ENCODE measurements at places on chromosomes 3 and 15.

DNA sequence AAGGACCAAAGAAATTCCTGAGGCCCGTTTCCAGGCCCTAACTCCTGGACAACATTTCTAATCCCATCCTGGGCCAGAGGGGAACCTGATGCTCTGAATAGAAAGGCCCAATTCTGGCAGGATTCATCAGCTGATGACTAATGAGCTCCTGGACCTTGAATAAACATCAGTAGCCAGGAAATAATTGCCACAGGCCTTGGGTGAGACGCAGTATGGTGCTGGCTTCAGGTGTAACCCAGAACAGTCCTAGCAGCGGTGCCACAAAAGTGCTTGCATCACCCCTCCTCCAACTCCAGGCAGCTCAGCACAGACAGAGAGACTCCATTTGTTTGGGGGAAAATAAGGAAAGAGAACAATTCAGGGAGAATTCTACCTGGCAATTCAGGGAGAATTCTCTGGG, 184.7 kb upstream of the POU1F1 start:
- DNase-seq: no peak

DNA sequence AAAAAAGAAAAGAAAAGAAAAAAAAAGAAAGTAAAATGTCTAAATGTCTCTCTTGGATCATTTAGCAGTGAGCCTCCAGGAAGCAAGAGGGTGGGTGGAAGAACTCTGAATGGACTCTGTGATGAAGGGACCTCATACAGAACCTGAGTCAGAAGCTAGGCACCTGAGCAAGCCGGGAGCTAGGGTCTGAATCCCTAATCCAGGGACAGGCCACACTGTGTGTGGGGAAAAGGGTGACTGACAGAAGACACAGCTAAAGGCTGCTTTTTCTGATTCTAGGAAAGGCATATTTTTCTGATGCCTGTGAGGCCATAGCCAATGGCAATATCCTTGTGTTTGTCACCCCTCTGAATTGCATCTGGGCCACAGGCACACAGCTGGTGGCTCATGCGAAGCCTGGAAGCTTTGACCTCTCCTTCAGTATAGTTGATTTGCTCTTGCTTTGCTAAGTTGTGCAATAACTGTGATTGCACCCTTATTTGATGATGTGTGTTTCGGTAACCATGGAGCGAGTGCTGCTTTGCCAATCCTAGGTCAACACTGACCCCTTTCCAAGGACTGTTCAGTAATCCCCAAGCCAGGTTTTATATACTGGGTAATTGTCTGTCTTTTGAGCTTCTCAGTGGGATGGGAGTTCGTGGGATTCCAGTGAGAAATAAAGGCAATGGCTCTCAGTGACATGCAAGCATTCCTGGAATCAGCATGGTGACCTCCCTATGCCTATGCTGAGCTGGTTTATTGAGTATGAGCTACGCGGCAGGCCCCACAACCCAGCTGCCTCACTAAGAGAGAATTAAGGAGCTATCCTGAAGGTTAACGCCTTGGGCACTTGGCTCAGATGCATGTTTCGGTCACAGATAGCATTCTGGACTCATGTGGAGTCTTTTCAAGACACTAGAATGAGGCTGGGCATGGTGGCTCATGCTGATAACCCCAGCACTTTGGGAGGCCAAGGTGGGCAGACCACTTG, 49.0 kb upstream of the OSBPL11 start:
- no peak for DNase-seq

- DNase-seq: no peak
These were observed 10.3 kb downstream of the SEMA3G start for GRCh38 chr3:52434491-52435115.

- DNase-seq: no peak
These were observed 77.2 kb downstream of the TP63 start for GRCh38 chr3:189708375-189708774.

DNA sequence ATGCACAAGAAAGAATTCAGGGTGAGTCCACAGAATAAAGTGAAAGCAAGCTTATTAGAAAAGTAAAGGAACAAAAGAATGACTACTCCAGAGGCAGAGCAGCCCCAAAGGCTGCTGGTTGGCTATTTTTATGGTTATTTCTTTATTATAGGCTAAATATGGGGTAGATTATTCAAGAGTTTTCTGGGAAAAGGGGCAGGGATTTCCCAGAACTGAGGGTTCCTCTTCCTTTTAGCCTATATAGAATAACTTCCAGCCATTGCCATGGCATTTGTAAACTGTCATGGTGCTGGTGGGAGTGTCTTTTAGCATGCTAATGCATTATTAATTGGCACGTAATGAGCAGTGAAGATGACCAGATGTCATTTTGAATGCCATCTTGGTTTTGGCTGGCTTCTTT, 13.6 kb downstream of the GLDN start:
- no peak for DNase-seq
